ENCODE measurements at places on chromosomes 12 and 14. TPM values are rescaled to one million over a fixed set of nuclear protein-coding genes. Genes with fewer than 3 reads are reported as not detected.

The BIN2 gene
- total RNA-seq, result 0.08 TPM

The SLC17A8 gene
- not detected for total RNA-seq

The C12orf54 gene
- total RNA-seq, result not detected

The B4GALNT1 gene
- total RNA-seq, result 950 TPM

The NRIP2 gene
- total RNA-seq, result 0.32 TPM

The NEMF gene
- 42.7 TPM for total RNA-seq

The DHRS2 gene
- total RNA-seq, result 1.2 TPM

The CLEC9A gene
- total RNA-seq, result not detected

The RHOJ gene
- 0.32 TPM for total RNA-seq

The PRR4 gene
- not detected for total RNA-seq

DNA sequence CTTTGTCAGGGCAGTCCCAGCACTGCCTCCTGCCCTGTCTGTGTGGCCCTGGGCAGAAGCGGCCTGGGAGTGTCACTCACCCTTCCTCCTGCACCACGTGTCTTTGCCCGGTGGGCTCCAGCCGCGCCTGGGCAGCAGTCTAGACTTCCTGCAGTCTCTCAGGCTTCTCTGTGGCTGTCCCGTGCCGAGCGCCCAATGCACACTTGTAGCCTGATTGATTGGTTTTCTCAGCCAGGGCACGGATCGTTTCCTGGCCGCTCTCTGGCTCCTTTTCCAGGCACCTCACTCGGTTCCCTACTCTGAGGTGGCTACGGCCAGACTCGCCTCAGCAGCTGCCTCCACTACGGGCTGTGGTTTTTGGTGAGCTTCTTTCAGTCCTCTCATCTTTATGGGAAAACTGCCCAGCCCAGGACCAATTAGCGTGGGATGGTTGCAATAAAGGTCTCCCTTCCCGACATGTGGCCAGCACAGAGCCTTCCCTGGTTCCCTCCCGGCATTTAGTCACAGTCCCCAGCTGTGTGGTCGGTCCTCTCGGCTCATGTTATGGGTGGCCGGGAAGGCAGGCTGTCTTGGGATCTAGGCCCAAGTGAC is 133.1 kb downstream of the CACNA1C start:
- DNase-seq, result no peak

DNA sequence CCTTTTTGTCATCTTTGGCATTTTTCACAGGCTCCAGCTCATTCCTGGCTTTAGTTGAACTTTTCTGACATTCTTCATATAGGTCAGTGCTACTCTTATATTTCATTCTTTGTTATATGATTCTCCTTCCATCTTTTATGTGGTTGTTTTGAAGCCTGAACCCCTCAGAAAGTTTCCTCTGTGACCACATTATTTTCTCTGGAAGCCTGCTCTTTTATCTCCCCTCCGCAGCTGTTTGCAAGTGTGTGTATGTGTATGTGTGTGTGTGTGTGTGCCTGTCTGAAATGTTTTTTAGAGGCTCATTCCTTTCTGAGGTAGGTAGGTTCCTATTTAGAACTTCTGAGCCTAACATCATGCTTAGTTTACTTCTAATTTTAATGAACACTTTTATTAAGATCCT is 47.6 kb downstream of the ANO4 start:
- no peak for DNase-seq

DNA sequence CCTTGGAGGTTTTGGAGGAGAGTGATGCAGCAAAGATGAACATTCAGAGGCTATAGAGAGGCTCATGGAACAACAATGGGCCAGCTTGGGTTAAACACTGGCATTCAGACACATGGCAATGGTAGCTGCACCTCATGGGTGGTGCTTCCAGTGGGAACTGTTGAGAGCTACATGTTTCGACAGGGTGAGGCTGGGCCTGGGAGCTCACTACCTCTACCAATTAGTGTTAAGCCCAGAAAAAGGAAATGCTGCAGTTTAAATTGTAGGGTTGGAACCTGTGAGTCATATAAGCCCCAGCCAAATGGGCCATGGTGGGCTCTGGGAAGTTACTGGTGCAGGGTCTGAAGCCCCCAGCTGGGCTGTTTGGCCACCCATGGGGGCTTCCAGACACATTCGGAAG is 279.7 kb downstream of the ZFP36L1 start:
- DNase-seq, result no peak

DNA sequence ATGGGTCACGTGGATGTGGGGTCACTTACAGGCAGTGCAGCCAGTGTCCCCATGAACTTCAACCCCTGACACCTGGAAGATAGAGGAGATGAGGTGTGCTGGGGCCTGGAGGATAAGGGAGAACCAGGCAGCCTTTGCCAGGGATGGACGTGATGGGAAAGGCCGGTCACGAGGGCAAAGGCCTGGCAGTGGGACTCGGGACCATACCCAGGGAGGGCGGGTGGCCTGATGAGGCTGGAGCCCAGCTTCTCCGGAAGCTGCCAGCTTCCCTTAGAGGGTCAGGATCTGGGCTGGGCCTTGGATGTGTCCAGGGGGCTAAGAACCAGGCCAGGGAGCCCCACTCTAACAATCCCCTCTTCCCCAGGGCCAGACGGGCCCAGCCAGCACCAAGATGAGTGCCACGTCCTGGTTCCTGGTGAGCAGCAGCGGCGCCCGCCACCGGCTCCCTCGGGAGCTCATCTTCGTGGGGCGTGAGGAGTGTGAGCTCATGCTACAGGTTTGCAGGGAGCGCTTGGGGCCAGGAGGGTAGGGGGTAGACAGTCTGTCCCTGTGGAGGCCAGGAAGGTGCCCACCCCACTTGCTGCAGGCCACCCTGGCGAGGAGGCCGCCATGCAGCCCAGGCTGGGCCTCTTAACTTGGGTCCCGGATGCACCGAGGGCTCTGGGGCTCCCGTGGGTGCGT is 3.1 kb downstream of the CEP170B start:
- DNase-seq, result no peak

DNA sequence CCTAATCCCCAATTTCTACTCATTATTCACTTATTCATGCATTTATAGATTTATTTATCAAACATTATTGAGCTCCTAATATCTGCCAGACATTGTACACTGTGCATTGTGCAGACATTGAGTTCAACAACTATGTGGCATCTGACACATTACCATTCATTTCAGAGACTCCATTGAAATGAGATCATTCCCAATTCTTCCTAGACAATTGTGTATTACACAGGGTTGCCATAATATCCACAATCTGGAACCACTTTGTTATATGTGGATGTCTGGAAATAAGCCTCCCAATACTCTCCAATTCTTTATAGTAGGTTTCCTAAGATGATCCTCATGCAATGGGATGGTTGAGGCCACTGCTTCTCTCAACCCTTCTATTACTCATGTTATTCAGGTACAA is 165.0 kb downstream of the OTOGL start:
- no peak for DNase-seq

- DNase-seq, result no peak
Measured at GRCh38 chr14:60327447-60328331, 78.7 kb downstream of the PPM1A start.

DNA sequence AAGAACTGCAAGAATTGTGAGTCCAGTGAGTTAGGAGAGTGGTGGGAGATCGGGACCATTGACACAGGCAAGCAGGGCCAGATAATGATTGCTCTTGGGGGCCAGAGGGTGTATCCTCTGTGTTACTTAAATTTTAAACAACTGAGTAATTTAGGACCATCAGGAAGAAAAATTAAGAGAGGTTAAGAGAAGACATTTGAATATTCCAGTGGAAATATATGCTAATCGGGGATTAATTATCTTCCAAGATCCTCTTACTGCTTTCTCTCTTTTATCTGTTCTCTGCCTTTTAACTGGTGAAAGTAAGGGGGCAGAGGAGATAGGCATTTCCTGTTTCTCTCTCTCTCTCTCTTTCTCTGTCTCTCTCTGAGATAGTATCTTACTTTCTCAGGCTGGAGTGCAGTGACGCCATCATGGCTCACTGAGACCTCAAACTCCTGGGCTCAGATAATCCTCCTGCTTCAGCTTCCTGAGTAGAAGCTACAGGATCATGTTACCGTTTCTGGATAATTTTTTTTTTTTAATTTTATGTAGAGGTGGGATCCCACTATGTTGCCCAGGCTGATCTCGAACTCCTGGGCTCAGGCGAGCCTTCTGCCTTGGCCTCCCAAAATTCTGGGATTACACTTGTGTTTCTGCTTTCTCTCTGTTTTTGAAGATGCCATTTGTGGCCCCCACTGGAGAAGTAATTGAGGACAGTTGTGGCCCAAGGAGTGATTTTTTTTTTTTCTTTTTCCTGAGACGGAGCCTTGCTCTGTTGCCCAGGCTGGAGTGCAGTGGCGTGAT is 85.1 kb downstream of the DIP2B start:
- peak; percentile 57 for DNase-seq

- no peak for DNase-seq
Measured at GRCh38 chr14:67577909-67578749, 21.9 kb downstream of the PIGH start.

GRCh38 chr12:6367065-6367968 is 8.0 kb downstream of the SCNN1A start:
- no peak for DNase-seq

DNA sequence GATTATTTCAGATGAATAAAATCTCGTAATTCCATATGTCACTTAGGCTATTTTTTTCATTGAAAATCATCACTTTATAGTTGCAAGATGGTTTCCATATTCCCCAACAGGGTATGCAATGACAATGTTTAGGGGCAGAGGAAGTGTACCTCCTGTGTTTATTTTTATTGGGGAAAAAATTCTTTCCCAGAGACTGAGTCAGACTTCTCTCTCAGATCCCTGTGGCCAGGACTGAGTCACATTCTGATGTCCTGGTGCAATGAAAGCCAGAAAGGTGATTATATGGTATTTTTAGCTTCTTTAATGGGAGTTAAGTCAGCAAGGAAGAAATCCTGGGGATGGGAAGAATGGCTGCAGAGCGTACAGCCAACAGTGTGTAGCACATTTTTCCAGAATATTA is 196.9 kb upstream of the ALG10 start:
- peak; percentile 52 for DNase-seq

DNA sequence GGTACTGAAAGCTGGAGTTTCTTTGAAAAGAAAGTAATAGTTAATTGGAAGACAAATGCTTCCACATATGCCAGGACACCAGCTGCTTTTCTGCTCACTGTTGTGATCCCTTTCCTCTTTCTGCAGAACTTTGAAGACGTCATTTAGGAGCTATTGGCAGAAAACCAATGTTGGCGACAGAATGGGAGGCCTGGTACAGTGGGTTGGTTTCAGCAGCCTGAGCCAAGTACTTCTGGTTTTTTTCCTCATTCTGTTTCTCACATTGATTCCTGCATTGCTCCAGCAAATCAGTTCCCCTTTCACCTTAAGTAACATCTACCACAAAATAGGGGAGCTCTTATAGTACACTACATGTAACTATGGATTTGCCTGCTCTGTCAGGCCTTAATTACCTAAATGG is 96.9 kb downstream of the FIGNL2 start:
- DNase-seq, result no peak

- no peak for DNase-seq
Measured at GRCh38 chr12:77553976-77554619, 276.6 kb upstream of the NAV3 start.

- no peak for DNase-seq
Measured at GRCh38 chr12:63090716-63091115, 60.3 kb downstream of the AVPR1A start.

GRCh38 chr14:72883961-72884360 is 9.9 kb downstream of the DPF3 start:
- peak; percentile 49 for DNase-seq

DNA sequence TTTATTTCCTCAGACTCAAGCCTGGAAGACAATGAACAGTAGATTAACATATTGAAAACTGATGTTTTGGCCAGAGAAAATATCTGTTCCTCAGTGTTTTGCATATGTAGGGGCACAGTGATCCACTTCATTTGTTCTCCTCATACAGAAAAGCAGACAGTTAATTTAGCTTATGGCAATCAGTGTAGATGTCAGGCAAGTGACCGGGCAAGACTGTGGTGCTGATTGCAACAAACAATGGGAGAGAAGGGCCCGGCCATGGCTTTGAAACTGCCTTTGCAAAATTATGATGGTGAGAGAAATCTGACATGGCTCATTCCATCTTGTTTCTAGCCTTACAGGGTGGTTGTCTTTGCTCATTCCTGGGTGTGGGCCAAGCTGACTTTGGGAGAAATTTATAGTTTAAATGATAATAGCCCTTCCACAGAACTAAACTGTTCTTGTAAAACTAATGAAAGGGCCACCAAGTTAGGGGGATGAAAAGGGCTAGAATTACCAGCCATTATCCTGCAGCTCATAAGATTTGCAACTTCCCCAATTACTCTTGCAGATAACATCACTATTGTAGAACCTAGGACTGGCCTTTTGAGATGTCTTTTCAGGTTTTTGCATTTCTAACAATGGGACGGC is 220.3 kb downstream of the KTN1 start:
- DNase-seq, result no peak

DNA sequence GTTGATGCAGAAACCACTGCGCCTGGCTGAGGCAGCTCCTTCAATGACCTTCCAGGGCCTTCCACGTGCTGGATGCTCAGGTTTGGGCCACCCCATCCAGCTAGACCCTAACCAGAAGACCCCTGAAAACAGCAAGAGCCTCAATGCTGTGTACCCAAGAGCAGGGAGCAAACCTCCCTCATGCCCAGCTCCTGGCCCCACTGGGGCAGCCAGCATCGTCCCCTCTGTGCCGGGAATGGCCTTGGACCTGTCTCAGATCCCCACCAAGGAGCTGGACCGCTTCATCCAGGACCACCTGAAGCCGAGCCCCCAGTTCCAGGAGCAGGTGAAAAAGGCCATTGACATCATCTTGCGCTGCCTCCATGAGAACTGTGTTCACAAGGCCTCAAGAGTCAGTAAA is 10.5 kb downstream of the OAS3 start:
- DNase-seq, result no peak

- no peak for DNase-seq
Measured at GRCh38 chr14:60294411-60295069, 45.5 kb downstream of the PPM1A start.

GRCh38 chr12:105580821-105581352 is 250.4 kb downstream of the C12orf75 start:
- no peak for DNase-seq

DNA sequence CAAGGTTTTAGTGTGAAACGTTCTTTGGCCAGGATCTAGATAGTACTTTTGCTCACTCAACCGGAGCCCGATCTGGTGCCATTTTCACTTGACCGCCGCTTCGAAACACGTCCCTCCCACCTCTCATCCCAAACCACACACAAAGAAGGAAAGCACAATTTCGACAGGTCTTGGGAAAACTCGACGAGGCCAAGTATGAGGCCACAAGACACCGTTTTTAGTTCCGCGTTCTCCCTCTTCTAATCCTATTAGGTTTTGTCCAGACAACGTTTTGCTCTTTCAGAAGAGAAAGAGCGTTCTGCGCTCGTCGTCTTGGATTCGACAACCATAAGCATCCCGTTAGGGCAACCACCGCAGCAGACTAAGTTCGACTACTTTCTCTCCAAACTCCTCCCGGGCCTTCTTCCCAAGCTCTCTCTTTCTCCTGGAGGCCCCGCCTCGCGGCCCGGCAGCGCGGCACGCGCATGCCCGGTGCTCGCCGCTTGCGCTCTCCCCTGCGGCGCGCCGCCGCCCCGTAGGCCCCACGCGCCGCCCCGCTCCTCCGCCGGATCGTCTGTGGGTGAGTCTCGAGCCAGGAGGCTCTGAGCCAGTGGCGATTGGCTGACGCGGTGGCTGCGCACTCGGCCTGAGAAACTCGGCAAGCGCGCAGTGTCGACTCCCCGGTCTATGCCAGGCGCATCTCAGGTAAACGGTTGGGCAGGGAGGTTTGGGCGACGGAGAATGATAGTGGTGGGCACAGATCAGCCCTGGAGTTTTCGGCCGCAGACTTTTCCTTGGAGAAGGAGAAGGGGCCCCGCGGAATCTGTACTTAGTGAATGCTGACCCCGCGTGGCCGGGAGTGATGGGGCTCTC is at the start of gene MIPOL1:
MIPOL1 (plus strand) TSS at position 517 of the 852 bp plus-strand sequence. CDS start 49,952 bp downstream, outside the sequence.
- peak; percentile 75 for DNase-seq

All from SJSA1 (cell line).